Hematopoietic multipotent progenitor cell treated with erythropoietin and hydrocortisone succinate and interleukin-3 and kit ligand, for 4 days (in vitro differentiated cells): ENCODE measurements at places on chromosomes 1 and 21.

GRCh38 chr1:99527078-99527477 is 118.8 kb upstream of the PALMD start:
- peak; percentile 32 for DNase-seq

GRCh38 chr1:228236744-228237143 is 28.9 kb downstream of the OBSCN start:
- DNase-seq = peak; percentile 51

DNA sequence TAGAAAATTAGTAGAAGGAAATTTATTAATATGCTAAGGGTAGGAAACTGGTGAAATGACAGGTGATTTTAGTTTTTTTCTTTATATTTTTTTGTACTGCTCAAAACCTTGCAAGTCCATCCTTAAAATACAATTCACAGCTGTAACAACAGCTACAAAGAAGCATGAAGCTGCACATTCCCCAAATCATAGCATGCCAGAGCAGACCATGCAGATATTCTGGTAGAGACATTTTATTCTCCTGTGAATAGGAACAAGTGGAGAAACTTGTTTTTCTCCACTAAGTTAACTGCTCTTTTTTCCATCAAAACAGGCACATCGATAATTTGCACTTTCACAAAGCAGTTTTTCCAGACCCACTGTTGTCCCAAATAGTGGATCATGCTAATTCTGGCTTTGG is 1125.7 kb downstream of the BRINP3 start:
- DNase-seq = no peak

DNA sequence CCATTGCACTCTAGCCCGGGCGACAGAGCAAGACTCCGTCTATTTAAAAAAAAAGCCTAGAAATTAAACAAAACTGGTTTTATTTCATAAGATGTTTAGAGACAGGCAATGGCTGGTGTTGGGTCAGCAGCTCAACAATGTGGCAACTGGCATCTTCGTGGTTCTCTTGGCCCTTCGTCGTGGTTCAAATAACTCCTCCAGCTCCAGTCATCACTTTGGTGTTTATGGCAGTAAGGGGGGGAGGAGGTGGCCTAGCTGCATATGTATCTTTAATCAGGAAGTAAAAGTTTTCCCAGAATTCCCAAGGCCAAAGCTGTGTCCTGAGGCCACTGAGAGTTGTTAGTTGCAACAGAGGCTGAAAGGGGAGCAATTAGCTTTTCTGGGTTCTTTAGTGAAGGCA is 13.0 kb upstream of the LTN1 start:
- no peak for DNase-seq

GRCh38 chr1:168442931-168443330 is 100.9 kb downstream of the XCL2 start:
- DNase-seq = no peak

GRCh38 chr1:202046227-202046626 is 35.8 kb downstream of the ELF3 start:
- DNase-seq = no peak

GRCh38 chr1:119840745-119841144 is 29.5 kb upstream of the REG4 start:
- peak; percentile 19 for DNase-seq

GRCh38 chr1:46036894-46037839 is 95.3 kb downstream of the PIK3R3 start:
- DNase-seq = peak; percentile 91

- DNase-seq = peak; percentile 70
Measured at GRCh38 chr1:12148160-12148957, 18.4 kb upstream of the TNFRSF1B start.

- DNase-seq = peak; percentile 51
Measured at GRCh38 chr1:195899762-195900352, 708.4 kb downstream of the KCNT2 start.

DNA sequence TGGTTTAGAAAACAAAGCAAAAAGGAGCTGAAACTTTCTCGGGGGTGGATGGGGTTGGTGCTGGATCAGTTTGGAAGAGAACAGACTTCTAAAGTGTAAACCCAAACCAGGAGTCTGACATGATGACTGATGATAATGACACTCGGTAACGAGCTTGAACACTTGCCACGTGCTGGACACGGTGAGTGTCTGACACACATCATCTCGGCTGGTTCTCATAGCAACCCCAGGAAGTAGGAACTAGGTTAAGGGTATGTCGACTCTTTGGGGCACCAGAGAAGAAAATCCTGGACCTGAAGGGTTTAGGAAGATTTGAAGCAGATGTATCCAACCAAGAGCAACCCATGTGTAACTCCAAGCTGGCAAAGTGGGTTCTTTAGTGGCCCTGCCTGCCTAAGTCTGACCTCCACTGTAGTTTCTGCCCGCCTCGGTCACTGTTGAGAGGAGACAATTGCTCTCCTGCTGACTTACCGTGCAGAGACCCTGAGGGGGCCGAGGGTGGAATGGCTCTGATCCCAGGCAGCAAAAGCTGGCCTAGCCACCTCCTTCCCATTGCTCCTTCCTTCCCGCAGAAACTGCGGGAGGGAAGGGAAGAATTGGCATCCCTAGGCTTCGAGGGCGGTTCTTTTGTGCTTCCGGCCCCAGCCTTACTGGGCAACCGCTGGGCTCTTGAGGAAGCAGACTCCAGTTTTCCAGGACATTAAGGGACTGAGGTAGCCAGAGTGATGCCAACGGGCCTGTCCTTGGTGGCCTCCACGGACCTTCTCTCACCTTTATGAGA is 156.0 kb downstream of the TOMM20 start:
- no peak for DNase-seq

GRCh38 chr1:33185541-33185940 is 3.7 kb upstream of the TRIM62 start:
- DNase-seq = no peak

- no peak for DNase-seq
Measured at GRCh38 chr1:99525331-99525730, 120.6 kb upstream of the PALMD start.

DNA sequence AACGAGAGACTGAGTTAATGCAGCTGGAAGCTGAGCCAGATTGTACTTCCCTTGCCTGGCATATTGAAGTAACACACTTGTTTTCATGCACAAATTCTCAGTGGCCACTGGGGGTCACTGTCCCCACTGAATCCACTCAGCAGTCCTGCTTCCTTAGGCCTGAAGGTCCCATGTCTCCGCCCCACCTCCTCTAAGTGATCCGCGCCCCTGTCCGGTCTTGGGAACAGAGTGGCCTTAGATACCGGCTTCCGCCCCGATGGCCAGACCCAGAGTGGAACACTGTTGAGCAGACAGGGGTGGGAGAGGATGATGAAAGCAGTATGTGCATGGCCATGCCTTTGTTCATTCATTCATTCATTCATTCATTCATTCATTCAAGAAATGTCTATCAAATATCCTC is 34.8 kb downstream of the CHAF1B start:
- peak; percentile 94 for DNase-seq

- no peak for DNase-seq
Measured at GRCh38 chr1:78053498-78053897, 7.7 kb downstream of the GIPC2 start.

DNA sequence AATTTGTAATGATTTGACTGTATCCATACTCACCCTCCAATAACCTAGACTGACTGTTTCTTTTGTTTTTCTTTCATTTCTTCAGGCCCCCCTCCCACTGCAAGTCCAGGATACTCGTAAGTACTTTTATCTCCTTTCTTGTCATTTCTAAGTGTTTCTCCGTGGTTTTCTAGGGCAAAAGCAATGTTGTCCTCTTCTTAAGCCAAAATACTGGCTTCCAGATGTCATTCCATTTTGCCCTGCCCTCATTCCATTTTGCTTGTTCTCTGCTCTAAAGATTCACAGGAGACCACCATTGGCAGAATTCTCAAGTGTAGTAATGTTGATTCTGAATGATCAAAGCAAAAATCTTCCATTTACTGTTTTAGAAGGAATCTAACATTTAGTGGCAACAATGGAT is 152.8 kb upstream of the UBE2U start:
- DNase-seq = no peak

GRCh38 chr1:31939484-31940329 is 1.5 kb upstream of the PTP4A2 start:
- DNase-seq = peak; percentile 93

- DNase-seq = peak; percentile 55
Measured at GRCh38 chr1:63454269-63454668, 68.8 kb downstream of the ITGB3BP start.
